ENCODE measurements at places on chromosomes 2 and 18.

DNA sequence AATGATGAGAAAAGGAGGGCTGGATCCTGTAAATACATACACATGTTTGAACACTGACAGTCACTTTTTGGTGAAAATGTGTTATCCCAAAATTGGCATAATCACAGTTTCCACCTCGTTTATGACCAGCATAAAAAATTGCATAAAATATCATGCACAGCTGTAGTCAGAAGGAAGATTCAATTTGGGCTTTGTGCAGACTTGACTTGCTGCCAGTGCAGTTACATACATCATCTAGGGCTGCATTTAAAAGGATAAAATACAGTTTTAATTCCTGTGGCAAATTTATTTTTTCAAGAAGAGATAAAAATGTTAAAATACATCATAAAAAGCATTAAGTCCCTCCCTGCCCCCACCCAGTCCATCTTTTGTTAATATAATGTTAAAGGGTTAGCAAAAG, 103.8 kb downstream of the VWC2L start:
- no peak for DNase-seq

GRCh38 chr18:54671291-54671881, 80.3 kb downstream of the DYNAP start:
- DNase-seq, result peak; percentile 24

- DNase-seq, result no peak
Observed at GRCh38 chr2:72603481-72603880, 222.4 kb downstream of the EXOC6B start.

GRCh38 chr2:112077814-112078213, 22.7 kb downstream of the TMEM87B start:
- DNase-seq, result no peak

GRCh38 chr2:28709101-28709500, 42.5 kb upstream of the PPP1CB start:
- no peak for DNase-seq
